ENCODE measurements at places on chromosomes 3 and 15.

- DNase-seq: peak; percentile 28
These were observed 644 bp downstream of the ZNF609 start for GRCh38 chr15:64460724-64461720.

GRCh38 chr3:153866901-153867300, 254.3 kb upstream of the ARHGEF26 start:
- DNase-seq: no peak

- no peak for DNase-seq
These were observed 416.7 kb downstream of the ZBTB20 start for GRCh38 chr3:114730397-114730796.

GRCh38 chr15:91021516-91022074, 799 bp downstream of the VPS33B start:
- no peak for DNase-seq

DNA sequence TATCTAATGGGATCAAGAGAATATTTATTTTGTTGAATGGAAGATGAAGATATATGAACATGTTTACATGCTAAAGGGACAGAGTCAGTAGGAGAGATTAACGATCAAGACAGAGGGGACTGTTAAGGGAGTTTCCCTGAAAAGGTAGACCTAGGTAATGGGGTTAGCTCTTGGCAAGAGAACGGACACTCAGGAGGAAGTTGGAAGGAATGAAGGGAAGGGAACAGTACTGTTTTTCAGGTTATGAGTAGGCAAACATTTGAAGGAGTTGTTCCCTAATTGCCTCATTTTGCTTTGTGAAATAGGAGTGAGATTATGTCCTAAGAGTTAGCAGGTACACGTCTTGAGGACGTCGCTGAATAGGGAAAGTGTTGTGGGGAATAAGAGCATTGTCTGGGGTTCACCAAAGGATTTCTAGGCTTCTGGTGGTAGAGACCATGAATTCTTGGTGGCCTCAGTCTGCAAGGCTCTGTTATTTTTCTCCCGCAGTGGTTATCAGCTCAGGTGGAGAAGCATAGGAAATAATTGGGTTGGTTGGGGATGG, 41.3 kb downstream of the PDE8A start:
- no peak for DNase-seq

DNA sequence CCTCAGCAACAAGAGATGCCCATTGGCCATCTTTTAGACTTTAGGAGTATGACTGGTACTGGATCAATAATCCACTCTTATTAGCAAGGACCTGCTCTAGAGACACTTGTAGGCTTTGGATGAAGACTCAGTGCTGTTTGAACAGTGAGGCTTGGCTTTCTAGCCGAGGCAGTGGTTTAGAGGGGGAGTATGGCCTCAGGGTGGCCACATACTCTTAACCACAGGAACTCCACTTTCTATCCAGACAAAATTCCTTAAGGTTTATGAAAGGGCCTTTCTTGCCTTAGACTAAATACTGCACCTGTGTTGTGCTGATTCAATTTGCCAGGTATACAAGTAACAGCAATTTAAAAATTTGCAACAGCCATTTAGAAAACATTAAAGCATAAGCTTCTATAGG, 1046.3 kb downstream of the DIPK2A start:
- DNase-seq: no peak

GRCh38 chr15:55989383-55989782, 4.0 kb downstream of the NEDD4 start:
- DNase-seq: no peak

GRCh38 chr3:139117136-139117675, 72.5 kb upstream of the PRR23C start:
- no peak for DNase-seq

- no peak for DNase-seq
These were observed 319.8 kb downstream of the DOCK3 start for GRCh38 chr3:50994537-50994936.

- no peak for DNase-seq
These were observed 1.0 kb downstream of the CPNE9 start for GRCh38 chr3:9704347-9705322.

GRCh38 chr3:115513416-115513800, 109.9 kb upstream of the GAP43 start:
- DNase-seq: no peak

GRCh38 chr15:36756707-36757106, 177.3 kb downstream of the CDIN1 start:
- DNase-seq: no peak

GRCh38 chr3:149765762-149766334, 13.6 kb upstream of the COMMD2 start:
- DNase-seq: no peak

DNA sequence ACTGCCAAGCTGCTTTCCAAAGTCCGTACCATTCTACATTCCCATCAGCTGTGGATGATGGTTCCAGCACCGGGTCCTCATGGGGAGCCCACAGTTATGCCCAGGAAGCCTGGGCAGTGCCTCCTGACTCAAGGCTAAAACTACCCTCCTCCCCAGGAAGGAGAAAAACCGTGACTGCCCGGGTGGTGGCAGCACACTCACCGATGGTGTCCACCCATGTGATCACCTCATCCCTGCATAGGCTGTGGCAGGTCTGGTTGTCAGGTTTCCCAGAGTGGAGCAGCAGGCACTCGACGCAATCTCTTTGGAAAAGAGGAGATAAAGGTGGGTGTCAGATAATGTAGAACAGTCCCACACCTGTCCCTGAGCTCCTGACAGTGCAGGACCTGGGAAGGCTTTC, 38.6 kb downstream of the UMPS start:
- peak; percentile 13 for DNase-seq

- DNase-seq: no peak
These were observed 58.8 kb downstream of the TNIK start for GRCh38 chr3:171401432-171401831.

GRCh38 chr15:74769463-74770025, 12.3 kb upstream of the CSK start:
- DNase-seq: no peak

DNA sequence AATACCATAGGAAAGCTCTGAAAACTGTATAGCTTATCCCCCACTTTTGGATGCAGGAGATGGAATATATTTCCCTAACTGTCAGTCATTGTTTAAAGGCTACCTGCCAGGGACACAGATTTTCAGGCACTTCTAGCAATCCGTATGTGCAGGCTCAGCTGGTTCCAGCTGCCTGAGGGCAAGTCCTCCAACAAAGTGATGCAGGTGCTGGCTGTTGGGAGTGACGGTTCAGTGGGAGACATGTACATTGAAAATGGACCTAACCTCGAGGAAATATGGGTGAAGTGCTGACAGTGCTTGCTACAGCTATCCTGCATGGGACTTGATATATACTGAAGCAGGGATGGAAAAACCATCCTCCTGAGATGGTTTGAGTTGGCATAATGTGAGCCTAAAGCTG, 153.1 kb upstream of the GAP43 start:
- DNase-seq: no peak

DNA sequence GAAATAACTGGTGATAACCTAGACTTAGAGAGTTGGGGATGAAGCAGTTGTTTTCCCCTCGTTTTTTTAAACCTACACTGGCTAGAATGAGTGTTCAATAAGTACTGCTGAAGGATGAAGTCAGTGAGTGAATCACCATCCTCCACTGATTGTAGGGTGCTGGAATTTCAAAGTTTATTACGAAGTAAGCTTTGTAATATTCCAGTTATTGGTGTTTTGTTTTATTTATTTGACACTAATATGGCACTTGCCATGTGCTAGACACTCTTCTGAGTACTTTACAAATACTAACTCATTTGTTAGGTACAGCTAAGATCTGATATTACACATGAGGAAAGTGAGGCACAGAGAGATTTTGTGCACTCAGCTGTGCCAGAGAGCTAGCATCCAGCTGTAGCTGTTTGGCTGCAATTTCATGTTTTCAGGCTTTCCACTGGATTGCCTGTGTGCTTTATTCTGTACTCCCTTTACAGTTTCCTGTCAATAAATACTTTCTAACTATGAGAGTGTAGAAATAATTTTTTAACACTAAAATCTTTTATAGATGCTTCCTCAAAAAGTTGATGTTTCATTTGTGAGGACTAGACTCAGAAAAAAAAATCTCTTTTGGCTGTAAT, 5.8 kb downstream of the MAP2K5 start:
- DNase-seq: no peak

DNA sequence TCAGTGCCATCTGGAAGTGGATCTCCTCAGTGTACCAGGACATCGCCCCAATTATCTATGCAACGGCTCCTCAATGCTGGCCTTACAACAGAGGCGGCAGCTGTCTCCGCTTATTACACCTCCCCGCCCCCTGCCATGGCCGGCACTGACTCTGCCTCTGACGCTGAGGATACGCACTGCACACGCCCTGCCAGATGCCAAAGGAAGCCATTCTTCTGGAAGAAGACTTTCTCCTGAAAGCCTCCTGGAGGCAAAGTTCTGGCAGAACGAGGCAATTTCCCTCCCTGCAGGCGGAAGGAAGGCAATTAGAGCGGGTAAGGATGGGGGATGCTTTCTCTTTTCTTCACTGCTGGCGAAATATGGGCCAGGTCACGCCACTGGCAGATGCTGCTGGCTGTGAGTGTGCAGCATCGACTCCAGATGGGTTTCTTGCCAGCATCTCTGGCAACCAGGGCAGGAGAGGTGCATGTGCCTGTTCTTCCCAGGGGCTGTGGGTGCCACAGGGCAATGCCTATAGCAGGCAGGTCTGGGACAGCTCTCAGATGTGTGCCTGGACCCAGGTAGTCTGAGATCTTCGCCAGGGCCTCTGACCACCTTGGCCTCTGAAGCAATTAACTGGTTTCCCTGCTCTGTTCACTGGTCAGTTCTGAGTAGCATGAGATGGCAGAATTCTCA, 62.2 kb upstream of the MRPS22 start:
- DNase-seq: no peak

- no peak for DNase-seq
These were observed 24.8 kb upstream of the MEIS2 start for GRCh38 chr15:37125143-37125542.

GRCh38 chr15:42035435-42035761, 14.6 kb upstream of the PLA2G4E start:
- no peak for DNase-seq

DNA sequence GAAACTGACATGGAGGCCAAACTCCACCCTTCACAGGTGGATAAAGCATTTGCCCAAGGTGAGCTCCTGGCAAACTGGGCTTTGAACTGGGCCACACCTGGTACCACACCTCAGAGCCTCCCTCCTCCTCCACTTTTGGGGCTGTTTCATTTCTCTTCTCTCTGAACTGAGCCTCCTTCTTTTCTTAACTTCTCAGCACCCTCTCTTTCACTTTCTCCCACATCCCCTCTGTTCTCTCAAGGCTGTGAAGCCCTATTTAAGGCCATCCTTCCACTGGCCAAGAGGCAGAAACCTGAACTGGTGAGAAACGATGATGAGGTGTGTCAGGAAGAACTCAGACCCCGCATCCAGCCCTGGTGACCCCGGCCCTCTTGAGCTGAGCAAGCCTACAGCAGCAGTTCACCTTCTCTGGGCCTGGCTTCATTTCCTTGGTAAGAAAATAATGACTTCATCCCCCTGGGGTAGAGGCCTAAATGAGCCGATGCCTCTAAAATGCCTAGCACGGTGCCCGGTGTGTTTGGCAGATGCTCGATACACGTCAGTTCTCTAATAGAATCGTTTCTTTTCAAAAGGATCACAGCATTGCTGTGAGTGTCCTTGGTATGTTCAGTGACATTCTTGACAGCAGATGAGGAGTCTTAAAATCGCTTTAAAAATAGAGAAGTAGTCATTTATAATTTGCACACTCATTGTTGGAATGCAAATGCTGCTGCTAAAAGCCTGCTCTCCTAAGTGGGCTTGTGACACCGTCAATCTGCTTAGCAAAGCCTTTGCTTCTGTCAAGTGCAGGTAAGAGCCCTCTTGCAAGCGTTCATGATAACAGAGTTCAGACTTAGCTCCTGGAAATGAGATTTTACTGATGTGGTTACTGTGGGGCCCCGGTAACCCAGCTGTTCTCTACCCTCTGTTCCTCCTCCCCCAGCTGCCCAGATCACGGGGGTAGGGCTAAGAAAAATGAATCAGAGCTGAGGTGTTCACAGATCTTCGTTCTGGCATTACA, 97.7 kb upstream of the ATP2B2 start:
- DNase-seq: peak; percentile 40

- DNase-seq: no peak
These were observed 525 bp upstream of the MCCC1 start for GRCh38 chr3:183099838-183100204.

DNA sequence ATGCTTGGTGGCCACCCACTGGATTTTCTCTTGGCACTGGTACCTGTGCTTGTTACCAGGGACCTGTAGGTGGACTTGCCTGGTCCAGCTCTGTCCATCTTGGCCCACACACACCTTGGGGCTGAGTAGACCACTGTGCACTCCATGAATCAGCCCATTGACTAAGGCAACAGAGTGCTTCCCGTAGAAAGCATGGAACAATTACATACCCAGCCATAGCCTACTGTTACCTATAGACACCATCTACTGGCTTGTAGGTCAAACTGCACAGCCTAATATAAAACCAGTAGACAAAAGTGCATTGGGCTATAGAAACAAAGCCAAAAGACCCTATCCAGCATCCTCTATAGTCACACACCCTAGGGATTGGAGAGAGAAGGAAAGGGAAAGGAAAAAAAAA, 378.9 kb downstream of the OTOL1 start:
- no peak for DNase-seq

DNA sequence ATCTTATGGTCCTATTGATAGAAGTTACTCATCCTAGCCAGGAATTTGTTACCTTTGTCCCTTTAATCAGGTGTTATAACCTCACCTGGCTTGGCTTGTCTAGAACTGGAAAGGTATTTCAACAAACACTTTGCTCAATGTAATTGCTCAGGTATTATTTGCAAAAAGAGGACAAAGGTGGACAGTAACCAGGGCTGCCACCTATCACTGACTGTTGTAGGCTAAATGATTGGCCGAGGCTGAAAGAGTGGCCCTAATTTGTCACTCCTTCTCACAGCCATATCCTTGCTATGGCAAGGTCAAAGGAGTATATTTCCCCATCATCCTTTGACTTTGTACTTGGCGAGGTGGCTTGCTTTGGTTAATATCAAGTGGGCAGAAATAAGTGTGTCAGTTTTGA, 2.7 kb upstream of the SELENOS start:
- DNase-seq: no peak

DNA sequence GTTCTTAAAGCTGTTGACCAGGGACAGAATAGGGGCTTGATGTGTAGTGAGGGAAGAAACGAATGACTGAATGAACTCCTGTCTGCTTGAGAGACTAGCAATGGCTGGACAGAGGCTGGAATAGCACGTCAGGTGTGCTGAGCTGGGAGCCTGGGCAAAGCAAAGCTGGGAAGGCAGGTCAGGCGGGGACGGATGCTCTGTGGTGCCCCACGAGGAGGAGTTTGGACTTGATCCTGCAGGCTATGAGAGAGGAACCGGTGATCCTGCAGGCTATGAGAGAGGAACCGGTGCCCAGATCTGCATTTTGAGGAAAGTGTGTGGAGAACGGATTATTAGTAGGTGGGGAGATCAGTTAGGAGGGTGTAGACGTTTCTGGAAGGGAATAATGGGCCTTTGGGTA, 31.3 kb upstream of the PSTPIP1 start:
- no peak for DNase-seq

Data from activated T-cell treated with anti-CD3 and anti-CD28 coated beads for 48 hours (primary cell).